ENCODE measurements at places on chromosomes 7 and 10.

GRCh38 chr10:73999703-74000102, 1.8 kb downstream of the VCL start:
- DNase-seq, result no peak

DNA sequence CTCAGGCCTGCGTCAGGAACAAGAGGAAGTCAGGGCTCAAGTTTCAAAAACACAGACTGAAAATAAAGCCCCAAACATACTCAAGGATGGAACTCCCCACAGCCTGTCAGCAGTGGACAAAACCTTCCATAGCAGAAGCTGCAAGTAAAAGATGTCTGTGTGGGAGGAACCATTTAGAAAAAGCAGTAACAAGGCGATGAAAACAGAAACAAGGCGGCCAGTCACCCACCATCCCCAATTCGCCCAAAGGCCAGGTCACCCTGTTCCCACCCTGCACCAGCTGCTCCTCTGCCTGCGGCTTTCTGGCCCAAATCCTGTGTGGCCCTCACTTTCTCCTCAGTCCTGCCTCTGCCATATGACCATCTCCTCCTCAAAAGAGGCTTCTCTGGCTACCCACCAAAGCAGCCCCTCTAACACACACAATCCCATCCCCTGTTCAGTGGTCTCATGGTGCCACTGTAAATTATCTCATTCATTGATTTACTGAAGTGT, 27.8 kb downstream of the KCNMA1 start:
- no peak for DNase-seq

GRCh38 chr7:136303162-136303561, 326.0 kb upstream of the MTPN start:
- no peak for DNase-seq

GRCh38 chr7:47283497-47284131, 298.3 kb downstream of the TNS3 start:
- no peak for DNase-seq

- DNase-seq, result no peak
These were observed 23.4 kb upstream of the PSMG3 start for GRCh38 chr7:1593091-1593866.

GRCh38 chr7:113628948-113629847, 289.6 kb downstream of the PPP1R3A start:
- DNase-seq, result no peak

GRCh38 chr7:118045629-118046028, 138.3 kb upstream of the LSM8 start:
- DNase-seq, result no peak

GRCh38 chr7:94378356-94378755, 16.3 kb upstream of the COL1A2 start:
- no peak for DNase-seq

- DNase-seq, result no peak
These were observed 79.1 kb downstream of the CCSER2 start for GRCh38 chr10:84407388-84408049.

- DNase-seq, result no peak
These were observed 138.0 kb upstream of the YAE1 start for GRCh38 chr7:39428221-39428620.

DNA sequence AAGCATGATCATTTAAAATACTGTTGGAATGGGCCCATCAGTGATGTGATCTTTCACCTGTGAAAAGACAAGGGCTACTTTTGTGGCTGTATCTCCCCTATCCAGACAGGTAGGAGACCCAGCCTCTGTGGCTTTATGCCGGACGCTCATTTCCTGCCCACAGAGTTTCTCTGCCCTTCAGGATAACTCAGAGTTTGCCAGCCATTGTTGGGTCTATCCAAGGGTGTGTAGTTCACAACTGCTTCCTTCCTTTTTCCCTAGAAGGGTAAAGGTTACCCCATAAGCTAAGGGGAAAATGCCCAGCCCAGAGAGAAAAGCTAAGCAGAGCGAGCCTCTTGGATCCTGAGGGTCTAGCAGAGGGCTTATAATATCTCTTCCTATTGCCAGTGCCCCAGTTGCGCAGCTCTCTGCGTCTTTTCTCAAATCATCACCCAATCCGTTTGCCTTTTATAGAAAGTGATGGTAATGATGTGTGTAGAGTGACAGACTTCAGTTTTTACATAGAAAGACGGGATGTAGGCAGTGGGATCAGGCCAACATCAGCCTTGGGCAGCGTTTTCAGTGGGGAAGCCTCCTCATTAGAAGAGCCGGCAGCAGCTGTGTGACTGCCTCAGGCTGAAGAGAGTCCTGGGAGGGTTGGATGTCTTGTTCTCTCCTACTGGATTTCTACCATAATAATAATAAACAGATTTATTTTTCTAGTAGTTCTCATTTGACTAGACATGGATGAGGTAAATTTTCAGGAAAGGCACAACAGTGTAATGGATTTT, 80.5 kb downstream of the MET start:
- DNase-seq, result no peak

GRCh38 chr7:101770466-101770865, 47.0 kb upstream of the CUX1 start:
- DNase-seq, result no peak

All from central memory CD8-positive, alpha-beta T cell (primary cell).